ENCODE measurements at places on chromosomes 2 and 18.

GRCh38 chr2:161332371-161332967 lies 24.2 kb downstream of the PSMD14 start:
- DNase-seq = no peak

- DNase-seq = no peak
Measured at GRCh38 chr2:30257266-30258214, 26.2 kb downstream of the LBH start.

GRCh38 chr2:121539750-121540469 lies 9.2 kb downstream of the RNU4ATAC start:
- no peak for DNase-seq

GRCh38 chr2:8685697-8686358 lies 4.0 kb downstream of the ID2 start:
- peak; percentile 57 for DNase-seq

DNA sequence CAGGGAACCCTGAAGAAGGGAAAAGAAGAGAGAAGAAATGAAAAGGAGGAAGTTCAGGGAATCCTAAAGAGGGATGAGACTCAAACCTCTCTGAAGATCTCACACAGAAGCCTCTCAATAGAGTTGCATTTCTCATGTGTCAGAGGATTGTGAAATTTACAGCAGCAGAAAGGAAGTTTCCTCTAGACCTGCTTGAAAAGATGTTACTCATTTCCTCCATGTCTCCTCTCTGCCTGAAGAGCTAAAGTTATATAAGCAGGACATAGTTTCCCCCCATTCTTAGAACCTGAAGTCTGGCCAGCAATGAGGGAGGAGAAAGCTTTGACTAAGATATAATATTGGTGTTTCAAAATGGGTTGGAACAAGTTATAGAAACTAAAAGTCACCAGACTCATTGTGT lies 1155.6 kb downstream of the LRP1B start:
- no peak for DNase-seq

- no peak for DNase-seq
Measured at GRCh38 chr2:182265718-182266117, 161.1 kb downstream of the PDE1A start.

DNA sequence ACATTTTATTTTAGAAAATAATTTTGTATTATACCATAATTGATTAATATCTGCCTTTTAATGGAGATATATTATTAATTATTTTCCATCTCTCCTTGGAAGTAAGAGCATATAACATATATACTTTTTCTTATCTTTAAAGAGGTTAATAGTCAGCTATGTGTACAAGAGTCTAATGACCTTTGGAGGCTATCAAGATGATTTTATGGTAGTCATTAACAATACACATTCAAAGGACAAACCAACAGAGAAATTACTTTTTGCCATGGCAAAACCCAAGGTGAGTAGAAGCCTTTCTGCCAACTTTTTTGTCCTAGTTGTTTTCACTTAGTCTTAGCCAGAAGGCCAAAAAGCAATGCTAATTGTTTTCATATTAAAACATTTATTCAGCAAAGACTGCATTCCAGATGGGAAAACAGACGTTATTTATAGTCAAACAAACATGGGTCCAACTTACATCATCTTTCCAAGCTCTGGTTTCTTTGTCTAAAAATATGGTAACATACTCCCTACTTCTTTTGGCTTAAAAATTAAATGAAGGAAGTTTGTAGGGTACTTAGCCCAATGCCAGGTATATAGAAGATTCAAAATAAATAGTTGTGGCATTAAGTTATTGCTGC lies 9.6 kb upstream of the DYNC2LI1 start:
- no peak for DNase-seq

GRCh38 chr2:20614201-20615067 lies 36.5 kb downstream of the HS1BP3 start:
- DNase-seq = no peak

- DNase-seq = no peak
Measured at GRCh38 chr2:138495384-138495783, 6.2 kb upstream of the SPOPL start.

GRCh38 chr2:152189622-152190495 lies 14.3 kb upstream of the STAM2 start:
- DNase-seq = no peak

DNA sequence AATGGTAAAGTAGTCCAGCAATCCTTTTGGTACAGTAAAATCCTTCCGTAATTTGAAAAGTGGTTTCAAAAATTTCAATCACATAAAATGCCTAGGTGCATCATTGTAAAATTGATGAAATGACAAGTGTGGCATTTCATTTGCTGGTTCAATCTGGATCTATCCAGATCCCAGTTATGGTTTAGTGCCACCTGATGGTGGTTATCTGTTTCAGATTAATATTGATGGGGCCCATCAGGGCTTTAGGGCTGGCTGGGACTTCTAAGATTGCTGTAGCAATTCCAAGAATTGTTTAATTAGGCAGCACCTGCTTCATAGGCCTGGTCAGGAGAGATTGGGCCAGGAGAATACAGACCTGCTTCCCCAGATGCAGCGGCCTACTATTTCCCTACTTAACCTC lies 55.5 kb upstream of the PIK3C3 start:
- no peak for DNase-seq

- DNase-seq = no peak
Measured at GRCh38 chr2:127097841-127098651, 8.9 kb downstream of the BIN1 start.

DNA sequence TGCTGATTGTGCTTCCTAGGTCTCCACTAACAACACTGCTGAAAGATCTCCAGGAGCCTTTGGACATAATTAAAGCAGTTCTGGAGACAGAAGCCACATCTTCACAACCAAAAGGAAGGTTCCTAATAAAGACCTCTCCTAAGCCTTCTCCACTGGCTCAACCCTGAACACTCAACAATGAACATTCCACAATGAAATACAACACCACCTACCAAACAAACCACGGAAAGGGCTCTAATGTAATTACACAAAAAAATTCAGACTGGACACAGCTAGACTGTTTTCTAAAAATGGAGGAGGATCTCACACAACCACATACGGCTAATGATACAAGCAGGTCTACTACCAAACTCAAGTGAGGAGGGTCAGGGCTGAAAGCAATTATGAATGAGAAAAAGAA lies 43.6 kb downstream of the NOL10 start:
- no peak for DNase-seq

GRCh38 chr2:88227446-88227845 lies 57.3 kb downstream of the THNSL2 start:
- DNase-seq = no peak
